RKO (cell line): ENCODE measurements at places on chromosomes 1 and 21.

- no peak for DNase-seq
Measured at GRCh38 chr1:36528361-36529349, 45.9 kb upstream of the CSF3R start.

GRCh38 chr1:43874716-43875115 is 58.9 kb upstream of the ARTN start:
- no peak for DNase-seq

DNA sequence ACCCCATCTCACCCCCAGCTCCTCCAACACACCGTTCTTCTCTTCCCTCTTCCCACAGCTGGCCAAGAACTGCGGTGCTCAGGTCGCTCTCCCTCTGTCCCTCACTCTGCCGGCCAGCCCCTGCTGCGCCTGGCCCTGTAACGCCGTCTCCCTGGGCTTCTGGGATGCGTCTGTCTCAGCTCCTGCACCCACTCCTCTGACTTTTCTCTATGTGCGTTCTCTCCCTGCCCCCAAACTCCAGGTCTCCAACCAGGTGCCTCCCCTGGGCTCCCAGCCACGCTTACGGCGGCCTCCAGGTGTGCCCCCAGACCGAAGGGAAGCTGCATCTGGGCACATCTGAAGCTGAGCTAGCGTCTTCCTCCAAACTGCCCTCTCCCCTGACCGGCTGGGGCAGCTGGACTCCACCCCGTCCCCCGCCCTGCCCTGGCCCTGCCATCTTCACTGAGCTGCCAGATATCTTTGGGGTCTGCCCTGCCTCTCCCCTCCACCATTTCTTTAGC is 2.6 kb downstream of the KRTAP10-12 start:
- DNase-seq: no peak

DNA sequence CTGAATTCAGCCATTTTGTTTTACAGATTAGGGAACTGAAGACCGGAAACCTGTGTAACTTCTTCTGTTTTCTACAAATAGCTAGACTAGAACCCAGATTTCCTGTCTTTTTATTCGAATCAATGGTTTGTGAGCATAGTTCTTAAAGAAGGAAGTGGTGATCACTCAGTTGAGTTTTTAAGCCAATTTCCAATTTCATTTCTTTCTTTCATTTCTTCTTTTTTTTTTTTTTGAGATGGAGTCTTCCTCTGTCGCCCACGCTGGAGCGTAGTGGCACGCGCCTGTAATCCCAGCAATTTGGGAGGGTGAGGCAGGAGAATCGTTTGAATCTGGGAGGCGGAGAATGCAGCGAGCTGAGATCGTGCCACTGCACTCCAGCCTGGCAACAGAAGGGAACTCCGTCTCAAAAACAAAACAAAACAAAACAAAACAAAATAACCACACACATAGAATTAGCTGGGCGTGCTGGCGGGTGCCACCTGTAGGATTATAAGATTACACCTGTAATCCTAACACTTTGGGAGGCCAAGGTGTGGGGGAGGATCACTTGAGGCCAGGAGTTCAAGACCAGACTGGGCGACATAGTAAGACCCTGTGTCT is 3.0 kb upstream of the MDM4 start:
- no peak for DNase-seq

DNA sequence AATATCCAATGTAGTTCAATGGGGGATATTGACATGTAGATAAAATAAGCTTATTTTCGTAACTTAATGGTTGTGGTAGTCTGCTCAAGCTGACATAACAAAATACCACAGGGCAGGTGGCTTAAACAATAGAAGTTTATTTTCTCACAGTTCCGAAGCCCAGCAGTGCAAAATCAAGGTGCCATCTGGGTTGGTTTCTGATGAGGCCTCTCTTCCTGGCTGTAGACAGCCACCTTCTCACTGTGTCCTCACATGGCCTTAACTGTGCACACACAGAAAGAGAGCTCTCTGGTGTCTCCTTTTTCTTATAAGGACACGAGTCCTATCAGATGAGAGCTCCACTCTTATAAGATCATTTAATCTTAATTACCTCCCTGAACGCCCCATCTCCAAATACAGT is 64.8 kb upstream of the IPO9 start:
- no peak for DNase-seq

GRCh38 chr1:59271561-59272260 is 25.2 kb upstream of the FGGY start:
- DNase-seq: no peak

DNA sequence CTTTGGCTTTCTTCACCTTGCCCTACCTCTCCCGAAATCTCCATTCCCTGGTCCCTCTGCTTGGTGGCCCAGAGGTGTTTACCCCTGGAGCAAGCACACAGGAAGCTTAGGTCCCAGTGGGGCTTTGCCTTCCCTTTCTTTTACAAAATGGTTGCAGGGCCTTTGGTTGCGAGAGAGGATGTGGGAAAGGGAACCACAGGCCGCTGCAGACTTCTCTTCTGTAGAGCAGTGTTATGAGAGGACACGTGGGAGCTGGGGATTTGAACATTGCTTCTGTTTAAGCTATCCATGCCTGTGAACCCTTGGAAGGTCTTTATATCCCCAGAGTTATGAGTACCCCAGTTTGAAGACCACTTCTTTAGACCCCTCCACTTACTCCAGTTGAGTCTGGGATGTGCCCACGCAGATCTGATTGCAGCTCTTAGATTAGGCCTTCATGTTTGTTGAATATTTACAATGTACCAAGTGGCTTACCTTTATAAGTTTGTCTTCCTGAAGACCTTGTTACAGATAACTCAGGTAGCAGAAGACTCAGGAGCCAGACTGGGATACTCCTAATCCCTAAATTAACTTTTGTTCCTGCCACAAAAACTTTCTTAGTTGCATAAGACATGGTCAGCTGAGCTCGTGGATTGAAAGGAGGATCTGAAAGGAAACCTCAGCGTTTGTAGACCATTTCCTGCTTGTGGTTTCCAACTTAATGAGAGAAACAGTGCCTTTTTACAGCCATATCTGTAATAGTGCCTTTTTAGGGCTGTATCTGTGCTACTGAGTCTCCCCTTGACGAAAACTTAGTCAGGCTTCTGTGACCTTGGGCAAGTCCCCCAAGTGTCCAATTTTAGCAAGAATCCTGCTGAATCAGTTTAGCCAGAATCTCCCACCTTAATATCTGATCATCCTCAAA is 21.9 kb upstream of the IVNS1ABP start:
- DNase-seq: no peak
